ENCODE measurements at places on chromosomes 1 and 21. TPM values are rescaled to one million over a fixed set of nuclear protein-coding genes. Genes with fewer than 3 reads are reported as not detected.

Gene CCNL2
- 314 TPM for total RNA-seq

Gene NEK2
- 13.8 TPM for total RNA-seq

Gene ITLN2
- not detected for total RNA-seq

Gene DNASE2B
- 3.0 TPM for total RNA-seq

Gene RASSF5
- 7.8 TPM for total RNA-seq

Gene RBM11
- total RNA-seq = 4.1 TPM

Gene LRRC8B
- 26.4 TPM for total RNA-seq

Gene CAMTA1
- 118 TPM for total RNA-seq

Gene SLC9C2
- total RNA-seq = not detected

Gene CCDC27
- total RNA-seq = not detected

All from camera-type eye (tissue), 1 donor.